ENCODE measurements at places on chromosomes 1 and 21.
A peak's percentile ranks its signal among the peaks of the same experiment; 100 is the strongest.

DNA sequence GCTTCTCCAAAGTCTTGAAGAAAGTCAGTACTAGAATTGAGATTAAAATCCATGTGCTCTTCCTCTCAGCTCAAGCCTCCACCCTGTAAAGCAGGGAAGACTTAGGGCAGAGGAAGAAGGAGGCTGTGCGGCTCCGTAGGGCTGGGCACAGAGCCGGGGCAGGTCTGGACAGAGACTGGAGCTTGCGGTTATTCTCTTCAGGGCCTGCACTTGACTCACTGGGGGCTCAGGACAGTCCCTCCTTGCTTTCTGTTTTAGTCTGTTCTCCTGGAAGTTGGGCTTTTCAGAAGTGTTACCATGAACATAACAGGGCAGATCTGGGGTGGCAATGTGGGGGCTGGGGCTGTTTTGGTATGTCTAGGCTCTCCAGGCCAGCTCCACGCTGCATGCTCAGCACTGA is 21.6 kb upstream of the TRABD2B start:
- no peak for DNase-seq

DNA sequence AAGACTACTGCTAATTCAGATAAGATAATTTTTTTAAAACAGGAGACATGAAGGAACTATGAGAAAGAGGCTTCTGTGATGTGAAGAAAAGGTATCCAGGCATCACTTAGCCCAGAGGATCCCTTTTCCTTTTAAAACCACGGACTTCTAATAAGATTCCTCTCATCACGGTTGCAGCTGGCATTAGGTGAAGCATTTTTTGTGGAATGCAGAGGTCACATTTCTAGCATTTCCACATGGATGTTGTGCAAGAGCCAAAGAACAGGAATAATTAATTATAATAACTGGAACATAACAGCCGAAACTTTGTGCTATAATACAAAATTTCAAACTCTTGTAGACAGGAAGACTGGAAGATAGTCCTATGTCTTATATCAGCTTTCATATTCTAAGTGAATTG is 27.6 kb downstream of the CYP2J2 start:
- no peak for DNase-seq

GRCh38 chr1:239854922-239855321 is 236.8 kb upstream of the FMN2 start:
- DNase-seq: no peak

DNA sequence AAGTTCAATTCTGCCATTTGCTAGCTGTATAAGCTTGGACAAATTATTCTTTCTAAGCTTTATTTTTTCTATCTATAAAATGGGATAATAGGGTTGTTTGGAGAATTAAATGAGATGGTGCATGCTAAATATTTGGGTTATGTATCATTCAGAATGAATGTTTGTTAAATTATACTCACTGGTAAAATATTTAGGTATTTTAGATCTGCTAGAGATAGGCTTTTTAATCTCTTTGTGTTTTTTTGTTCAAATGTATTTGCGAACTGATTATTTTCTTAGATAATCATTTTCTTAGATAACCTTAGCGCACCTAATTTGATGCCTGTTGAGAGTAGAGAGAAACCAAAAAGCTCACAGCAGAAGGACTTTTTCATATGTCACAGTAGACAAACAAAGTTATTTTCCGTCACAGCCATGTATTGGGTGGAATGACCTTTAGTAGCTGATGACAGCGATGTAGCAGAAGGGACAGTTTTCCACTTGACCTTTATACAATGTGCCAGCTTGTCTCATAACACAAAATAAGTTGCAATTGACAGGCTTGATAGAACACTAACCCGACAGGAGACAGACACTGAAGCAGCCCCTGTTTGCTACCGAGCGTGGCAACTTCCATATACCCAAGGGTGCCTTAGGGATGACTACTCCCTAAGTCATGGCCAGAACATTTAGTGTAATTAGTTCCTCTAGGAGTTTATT is 93.0 kb downstream of the DISC1 start:
- DNase-seq: no peak

DNA sequence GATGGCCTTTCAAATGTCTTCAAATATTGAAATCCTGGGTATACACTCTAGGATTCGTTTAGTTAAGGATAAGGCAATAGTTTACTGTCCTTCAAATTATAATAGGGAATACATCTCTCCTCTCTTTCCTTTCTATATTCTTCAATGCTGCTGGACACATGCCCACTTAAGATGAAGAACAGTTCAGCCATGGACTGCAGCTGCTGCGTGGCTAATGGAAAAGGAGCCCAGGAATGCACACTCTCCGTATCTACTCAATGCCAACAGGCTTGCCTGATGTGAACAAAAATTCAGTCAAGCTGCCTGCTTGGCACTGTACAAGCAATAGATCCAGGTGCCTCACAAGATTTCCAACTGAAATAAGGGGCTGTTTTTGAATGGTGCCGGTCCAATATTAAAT is 321.2 kb upstream of the LYPLAL1 start:
- DNase-seq: no peak

- peak; percentile 48 for DNase-seq
These were observed 823 bp upstream of the SYF2 start for GRCh38 chr1:25232866-25233784.

DNA sequence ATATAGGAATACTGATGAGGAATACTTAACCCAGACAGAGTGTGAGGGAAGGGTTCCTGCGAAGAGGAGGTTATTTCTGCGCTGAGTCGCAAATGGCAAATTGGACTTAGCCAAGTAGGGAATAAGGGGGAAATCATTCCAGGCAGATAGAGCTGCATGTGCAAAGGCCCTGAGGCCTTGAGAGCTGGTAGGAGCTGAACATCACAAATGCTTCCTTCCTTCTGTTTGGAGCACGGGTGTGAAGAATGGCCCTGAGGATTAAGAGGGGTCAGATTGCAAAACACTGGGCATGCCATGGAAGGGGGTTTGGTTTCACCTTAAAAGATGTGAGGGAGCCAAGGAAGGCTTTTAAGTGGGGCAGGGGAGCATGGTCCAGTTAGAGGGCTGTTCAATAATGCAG is 12.4 kb downstream of the IER5 start:
- no peak for DNase-seq

GRCh38 chr21:16404776-16405175 is 675.0 kb downstream of the USP25 start:
- no peak for DNase-seq

DNA sequence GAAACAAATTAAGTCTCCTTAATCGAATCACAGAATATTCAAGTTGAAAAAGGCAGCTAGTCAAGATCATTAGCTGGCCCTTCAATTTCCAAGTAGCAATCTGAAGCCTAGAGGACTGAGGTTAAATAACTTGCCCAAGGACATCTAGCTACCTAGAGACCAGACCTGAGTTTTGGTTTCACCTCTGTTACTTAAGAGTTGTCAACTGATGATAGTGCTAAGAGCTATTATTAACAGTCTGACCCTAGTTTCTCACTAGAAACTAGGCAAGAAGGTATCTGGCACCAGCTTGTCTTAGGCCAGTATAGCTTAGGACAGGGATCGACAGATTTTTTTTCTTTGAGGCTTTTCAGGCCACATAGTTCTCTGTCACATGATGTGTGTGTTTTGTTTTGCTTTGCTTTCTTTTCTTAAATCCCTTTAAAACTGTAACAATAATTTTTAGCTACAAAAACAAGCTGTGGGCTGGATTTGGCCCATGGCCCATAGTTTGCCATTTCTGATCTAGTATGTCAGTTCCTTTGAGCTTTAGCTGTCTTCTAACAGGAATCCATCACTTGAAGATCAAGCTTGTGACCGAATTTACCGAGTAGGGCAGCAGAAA is 23.2 kb downstream of the TRIM45 start:
- DNase-seq: no peak

- DNase-seq: no peak
These were observed 151.1 kb upstream of the DPT start for GRCh38 chr1:168879896-168880734.

GRCh38 chr1:94071391-94071790 is 49.6 kb downstream of the ABCA4 start:
- no peak for DNase-seq

- no peak for DNase-seq
These were observed 69.8 kb downstream of the SLC35A3 start for GRCh38 chr1:100039591-100039990.

DNA sequence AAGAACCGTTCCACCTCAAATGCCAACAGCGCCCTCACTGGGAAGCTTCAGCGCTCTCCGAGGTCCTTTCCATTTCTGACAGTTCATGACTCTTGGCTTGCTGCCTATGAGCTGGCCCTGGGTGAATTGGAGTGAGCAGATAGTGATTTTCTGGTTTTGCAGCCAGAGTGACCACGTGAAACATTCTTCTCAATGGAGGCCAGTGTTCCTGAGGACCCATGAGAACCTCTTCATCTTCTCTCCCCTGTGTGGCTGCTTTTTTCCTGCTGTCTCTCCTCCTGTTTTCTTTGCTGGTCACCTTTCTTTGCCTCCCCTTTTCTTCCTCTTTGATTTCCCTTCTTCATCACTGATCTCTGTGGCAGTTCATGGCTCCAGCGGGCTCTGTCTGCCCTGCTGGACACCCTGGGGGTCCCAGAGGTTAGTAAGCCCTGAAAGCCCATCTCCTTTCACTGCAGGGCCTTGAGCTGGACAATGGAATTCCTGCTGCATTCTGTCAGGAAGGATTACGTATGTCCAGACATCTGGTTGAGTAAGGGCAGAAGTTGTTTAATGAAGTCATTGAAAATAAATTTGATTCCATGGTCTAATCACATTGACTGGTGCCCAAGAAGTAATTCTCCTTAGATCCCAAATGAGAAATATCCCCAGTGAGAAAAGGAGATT is 29.9 kb downstream of the VASH2 start:
- no peak for DNase-seq

DNA sequence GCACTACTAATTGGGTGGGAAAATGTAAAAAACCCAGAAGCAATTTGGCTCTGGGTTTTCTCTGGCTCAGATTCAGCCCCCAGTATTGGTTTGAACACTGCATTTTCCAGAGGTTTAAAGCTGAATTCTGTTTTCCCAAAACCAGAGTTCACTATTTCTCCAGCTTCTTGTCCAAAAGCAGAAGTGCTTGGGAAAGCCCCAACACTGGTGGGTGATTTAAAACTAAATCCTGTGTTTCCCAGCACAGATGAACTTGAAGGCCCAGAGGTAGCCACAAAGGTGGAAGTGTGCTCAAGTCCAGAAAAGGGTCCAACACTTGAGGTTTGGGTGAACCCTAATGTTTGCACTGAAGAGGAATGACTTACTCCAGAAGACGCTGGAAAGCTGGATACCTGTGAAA is 678 bp downstream of the MCM3AP start:
- DNase-seq: no peak

DNA sequence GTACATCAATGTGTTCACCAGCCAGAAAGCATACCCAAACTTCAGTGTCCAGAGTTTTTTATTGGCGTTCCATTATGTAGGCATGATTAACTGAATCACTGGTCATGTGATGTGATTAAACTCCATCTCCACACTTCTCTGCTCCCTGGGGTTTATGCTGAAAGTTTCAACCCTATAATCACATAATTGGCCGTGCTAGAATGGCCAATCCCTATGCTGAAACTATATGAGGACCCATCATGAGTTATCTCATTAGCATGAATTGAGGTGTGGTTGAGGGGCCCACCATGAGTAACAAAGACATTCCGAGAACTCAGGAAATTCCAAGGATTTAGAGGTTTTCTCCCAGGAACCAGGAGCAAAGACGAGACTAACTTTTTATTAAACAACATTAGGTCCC is 31.8 kb upstream of the FBXO28 start:
- DNase-seq: no peak

DNA sequence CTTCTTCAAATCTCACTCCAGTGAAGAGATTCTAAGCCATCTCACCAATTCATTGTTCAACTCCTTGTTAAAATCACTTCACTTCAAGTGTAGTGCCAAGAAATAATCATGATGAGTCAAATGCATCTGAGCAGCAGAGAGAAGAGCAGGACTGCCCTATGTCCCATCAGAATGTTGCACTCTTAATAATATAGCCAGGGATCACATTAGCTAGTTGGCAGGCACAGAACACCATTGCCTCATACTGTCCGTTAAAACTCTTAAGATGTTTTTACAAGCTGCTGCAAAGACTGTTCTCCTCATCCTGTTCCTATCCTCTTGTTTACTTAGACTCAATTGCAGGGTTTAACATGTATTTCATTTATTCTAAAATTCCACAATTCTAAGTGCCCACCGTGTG is 432.9 kb downstream of the PLPP3 start:
- no peak for DNase-seq

DNA sequence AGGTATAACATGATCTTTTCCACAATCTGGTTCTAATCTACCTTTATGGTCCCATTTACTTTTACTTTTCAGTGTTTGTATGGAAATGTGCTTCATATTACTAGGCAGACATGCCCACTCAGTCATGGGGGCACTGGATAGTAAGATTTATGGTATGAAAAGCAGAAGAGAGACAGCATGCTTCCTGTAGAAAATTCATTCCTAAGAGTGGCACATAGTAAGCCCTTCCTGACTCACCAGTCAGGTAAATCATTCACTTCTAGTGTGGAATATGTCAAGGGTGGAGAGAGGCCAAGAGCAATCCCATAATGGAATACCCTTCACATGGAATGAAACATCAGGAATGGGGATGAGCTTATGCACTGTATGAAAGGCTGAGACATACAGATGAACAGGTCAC is 49.5 kb upstream of the BCL10 start:
- no peak for DNase-seq

GRCh38 chr1:219669556-219669955 is 56.7 kb upstream of the ZC3H11B start:
- no peak for DNase-seq

DNA sequence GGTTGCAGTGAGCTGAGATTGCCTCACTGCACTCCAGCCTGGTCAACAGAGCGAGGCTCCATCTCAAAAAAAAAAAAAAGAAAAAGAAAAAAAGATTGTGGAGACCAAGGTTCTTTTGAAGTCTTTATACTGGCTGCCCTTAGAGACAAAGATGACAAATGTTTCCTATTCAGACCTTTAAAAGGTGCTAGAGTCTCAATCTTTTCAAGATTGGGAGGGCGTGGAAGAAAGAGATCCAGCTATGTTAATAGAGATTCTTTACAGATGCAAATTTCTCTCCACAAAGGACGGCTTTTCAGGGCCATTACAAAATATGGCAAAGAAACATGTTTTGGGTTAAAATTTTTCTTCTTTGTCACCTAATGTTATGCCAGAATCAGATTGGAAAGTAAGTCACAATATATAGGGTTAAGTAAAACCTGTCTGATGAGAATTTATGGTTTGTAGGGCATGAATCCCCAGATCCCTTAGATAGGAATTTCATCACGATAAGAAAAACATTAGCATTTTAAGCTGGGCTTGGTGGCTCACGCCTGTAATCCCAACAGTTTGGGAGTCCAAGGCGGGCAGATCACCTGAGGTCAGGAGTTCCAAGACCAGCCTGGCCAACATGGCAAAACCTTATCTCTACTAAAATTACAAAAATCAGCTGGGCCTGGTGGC is 13.0 kb upstream of the MORC3 start:
- DNase-seq: no peak

GRCh38 chr1:1115136-1115785 is 628 bp downstream of the C1orf159 start:
- DNase-seq: no peak

- no peak for DNase-seq
These were observed 87.4 kb downstream of the UBR4 start for GRCh38 chr1:19122668-19123067.

- no peak for DNase-seq
These were observed 36.3 kb downstream of the EDN2 start for GRCh38 chr1:41447995-41448770.

- DNase-seq: no peak
These were observed 12.1 kb upstream of the OLIG2 start for GRCh38 chr21:33013626-33014025.

- no peak for DNase-seq
These were observed 55.0 kb downstream of the CHD1L start for GRCh38 chr1:147297438-147297837.

Measured in activated CD4-positive, alpha-beta T cell treated with anti-CD3 and anti-CD28 coated beads, Interleukin-2, amount 50 U/mL, for 1 hour (primary cell).